ENCODE measurements at places on chromosomes 11 and 22.

GRCh38 chr11:94849839-94850238 is 81.7 kb downstream of the AMOTL1 start:
- no peak for DNase-seq

DNA sequence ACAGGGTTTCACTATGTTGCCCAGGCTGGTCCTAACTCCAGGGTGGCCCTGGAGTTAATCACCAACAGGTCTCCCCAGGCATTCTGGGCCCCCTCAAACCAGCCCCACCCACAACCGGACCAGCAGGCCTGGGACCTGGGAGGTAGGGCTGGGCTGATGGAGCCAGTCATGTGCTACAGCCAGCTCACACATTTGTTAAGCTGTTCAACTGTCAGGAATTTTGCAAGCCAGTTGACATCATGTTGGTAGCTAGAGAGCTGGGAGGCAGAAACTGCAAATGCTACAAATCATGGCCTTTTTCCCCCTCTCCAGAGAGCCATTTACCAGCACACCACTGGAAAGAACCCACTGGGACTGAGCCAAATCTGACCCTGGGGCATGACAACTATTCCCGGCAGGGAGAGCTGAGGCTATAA is 6.8 kb downstream of the ARHGAP1 start:
- DNase-seq = no peak

DNA sequence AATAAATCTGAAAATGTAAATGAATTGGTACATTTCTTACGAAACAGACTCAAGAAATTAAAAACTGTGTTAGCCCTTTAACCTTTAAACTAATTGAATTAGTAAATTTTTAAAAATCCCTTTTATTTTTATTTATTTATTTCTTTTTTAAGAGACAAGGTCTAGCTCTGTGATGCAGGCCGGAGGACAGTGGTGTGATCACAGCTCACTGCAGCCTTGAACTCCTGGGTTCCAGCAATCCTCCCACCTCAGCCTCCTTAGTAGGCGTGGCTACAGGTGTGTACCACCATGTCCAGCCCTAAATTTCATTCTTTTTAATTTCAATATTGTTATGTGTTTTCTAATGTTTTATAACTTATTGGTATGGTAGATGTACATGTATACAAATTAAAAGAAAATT is 72.6 kb downstream of the MYEOV start:
- no peak for DNase-seq

GRCh38 chr22:22689621-22690345 is 45.4 kb downstream of the GGTLC2 start:
- DNase-seq = no peak

- no peak for DNase-seq
Observed at GRCh38 chr11:14908214-14908880, 16.3 kb upstream of the CYP2R1 start.

DNA sequence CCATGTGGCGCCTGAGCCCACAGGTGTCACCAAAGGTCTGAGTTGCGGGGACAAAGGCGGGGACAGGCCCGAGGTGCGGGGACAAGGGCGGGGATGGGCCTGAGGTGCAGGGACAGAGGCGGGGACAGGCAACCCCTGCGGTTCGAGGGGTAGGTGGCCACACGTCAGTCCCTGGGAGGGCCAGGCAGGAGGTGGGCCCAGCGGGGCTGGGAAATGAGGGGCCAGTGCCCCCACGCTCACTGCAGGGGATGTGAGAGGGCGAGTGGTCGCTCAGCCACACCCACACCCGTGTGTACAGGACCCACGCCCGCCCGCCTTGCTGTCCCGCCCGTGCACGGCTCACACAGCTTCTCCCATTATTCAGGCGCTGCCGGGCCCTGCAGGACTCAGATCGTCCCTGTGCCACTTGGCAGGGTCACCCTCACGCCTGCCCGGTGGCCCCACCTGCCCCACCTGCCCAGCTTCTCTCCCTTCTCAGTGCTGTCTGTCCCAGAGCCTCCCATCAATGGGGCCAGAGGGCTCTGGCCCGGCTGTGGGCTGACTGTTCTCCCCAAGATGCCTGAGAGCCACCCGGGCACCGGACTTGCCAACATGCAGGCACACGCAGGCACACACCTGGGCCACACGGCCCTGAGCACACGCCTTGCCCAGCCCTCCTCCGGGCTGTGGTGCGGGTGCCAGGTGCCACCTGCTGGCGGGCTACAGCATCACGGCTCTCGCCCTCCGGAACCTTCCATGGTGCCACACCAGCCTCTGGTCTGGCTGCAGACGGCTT is 14.2 kb upstream of the MUC6 start:
- DNase-seq = peak; percentile 59

DNA sequence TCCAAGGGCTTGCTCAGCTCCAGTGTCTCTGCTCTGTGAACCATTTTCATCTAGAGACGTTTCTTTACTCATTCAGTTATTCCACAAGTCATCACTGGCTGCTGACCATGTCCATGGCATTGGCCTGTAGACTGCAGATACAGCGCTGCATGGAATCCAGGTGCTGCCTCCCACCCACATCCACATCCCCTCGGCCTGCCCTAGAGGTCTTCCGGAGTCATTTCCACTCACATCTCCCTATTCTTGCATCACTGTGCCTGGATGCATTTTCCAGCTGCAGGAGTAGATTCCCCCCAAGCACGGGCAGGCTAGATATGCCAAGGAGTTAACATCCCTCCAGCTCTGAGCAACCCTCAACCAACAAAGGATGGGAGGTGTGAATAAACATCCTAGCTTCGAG is 68.9 kb downstream of the CHST1 start:
- DNase-seq = no peak

DNA sequence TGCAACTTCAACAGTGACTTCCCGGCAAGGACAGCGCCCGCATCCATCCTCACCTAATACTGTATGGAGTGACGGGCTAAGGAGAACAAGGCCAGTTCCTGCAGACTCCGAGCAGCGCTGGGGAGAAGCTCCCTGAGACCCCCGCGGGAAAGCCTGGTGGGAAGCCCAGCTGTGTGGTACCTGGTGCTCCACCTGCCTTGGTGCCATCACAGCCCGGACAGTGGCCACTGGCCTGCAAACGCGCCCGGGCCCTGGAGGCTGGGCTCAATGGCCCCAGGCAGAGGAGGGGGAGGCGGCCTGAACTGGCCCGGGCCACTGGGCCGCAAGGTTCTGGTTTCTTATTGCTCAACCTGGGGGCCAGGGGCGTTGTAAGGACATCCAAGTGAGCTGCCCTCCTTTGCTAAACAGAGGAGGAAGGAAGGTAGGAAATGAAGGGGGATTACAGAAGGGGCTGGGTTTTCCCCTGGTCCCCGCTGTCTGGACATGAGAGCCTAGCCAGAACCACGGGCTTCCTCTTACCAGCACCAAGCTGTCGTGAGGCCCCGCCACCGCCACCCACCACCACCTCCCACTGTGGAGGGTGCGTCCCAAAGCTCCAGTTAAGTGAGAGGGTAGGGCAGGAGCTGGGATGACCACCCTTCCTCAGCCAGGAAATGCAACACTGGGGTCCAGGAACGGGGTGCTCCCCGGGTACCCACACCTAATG is 8.5 kb upstream of the CDC42BPG start:
- DNase-seq = no peak

DNA sequence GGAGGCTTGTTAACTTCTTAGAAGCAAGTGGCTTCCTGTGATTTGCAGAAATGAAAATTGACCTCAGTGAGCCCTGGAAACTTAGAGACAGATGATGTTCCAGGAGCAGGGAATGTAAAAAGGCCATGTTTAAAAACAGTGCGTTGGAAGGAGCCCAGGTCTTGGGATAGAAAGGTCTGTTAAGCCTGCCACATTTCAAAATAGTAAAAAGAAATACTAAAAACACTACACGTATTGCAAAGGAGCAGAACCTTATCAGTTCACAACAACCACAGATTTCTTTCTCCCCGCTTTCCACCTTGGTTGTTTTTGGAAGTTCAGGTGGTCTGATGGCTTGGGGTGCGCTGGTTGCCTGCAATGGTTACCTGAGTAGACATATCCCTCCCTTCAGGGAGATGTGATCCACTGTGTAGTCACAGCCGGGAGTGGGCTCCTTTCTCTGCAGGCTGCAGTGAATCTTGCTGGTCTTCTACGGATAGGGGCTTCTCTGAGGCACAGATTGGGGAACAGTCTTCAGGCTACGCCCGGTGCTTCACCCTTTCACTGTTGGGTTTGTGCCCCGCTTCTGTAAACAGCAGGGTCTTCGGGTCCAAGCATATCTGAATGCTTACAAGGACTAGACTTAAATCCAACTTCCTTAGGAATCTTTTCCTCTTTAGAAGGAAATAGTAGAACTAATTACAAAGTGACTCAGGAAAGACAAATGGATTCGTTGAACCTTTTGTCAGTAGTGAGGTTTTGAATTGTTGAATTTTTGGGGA is 1.9 kb downstream of the TEAD1 start:
- DNase-seq = no peak

GRCh38 chr11:394034-394857 is at the start of gene PKP3:
Gene PKP3 (plus strand): TSS chr11:394209. CDS start chr11:394293, 84 bp downstream.
- DNase-seq = no peak

DNA sequence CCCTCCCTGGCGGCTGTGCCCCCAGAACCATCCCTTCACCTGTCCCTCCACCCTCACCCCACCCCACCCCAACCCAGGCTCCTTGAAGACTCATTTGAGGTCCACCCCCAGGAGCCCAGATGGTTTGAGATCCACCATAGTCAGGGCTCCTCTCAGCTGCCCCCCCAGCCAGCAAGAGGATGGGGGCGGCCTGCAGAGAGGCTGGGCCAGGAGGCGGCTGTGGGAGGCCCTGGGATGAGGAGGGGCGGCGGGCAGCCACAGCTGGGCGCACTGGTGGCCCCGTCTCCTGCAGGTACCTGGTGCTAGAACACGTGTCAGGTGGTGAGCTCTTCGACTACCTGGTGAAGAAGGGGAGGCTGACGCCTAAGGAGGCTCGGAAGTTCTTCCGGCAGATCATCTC is 46.1 kb downstream of the MOB2 start:
- no peak for DNase-seq

- DNase-seq = no peak
Observed at GRCh38 chr22:23912293-23912903, 18.2 kb downstream of the MIF start.

GRCh38 chr11:130103296-130103814 is 33.7 kb downstream of the APLP2 start:
- no peak for DNase-seq

DNA sequence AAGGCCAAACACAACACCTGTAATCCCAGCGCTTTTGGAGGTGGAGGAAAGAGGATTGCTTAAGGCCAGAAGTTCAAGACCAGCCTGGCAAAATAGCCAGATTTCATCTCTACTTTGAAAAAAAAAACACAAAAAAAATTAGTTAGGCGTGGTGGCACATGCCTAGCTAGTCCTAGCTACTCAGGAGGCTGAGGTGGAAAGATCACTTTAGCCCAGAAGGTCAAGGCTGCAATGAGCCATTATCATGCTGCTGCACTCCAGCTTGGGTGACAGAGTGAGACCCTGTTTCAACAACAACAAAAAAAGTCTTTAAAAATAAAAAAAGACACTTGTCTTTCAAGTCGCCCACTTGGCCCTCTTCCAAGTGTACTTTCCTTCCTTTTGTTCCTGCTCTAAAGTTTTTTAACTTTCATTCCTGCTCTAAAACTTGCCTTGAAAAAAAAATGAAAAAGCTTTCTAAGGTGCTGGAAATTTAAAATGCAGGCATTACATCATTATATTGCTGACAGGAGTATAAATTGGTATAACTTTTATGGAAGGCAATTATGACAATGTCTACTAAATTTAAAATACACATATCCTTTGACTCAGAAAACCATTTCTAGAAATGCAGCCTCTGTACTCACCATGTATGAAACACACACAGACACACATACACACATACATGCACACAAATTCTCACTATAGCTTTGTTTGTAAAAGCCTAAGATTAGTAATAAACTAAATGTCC is 12.7 kb downstream of the LIPT2 start:
- no peak for DNase-seq

- DNase-seq = no peak
Observed at GRCh38 chr11:64866173-64866491, 12.3 kb downstream of the EHD1 start.

- DNase-seq = no peak
Observed at GRCh38 chr11:1732418-1733008, 17.9 kb downstream of the IFITM10 start.

GRCh38 chr11:80569832-80570231 is 1129.0 kb upstream of the TENM4 start:
- no peak for DNase-seq

All from activated T-cell treated with anti-CD3 and anti-CD28 coated beads for 24 hours (primary cell).